ENCODE measurements at places on chromosomes 13 and 19.

DNA sequence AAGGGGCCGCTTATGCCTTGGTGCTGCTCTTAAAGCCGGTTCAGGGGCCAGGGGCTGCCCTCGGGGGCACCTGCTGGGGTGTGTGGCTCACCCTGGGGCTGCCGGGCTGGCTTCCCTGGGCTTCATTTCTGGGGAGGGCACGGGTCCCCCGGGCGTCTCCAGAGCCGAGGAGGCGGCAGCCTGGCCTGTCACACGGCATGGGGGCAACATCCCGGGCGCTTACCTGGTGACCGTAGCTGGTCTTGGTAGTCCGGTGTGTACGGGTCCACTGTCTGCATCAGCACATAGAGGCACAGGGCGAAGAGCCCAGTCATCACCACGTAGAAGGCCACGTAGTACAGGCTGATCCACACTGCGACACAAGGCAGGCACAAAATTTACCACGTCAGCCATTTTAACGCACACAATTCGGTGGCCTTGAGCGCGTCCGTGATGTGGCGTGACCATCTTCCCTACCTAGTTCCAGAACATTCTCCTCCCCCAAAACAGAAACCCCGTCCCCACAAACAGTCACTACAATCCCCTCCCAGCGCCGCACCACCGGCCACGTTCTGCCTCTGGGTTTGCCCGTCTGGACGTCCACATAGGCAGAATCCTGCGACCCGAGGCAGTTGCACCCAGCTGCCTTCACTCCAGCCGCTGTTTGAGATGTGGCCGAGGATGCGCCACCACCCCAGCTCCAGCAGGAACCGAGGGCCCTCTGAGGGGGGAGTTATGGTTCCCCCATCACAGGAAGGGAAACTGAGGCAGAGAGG, 3.2 kb downstream of the ATP4B start:
- DNase-seq, result no peak

- no peak for DNase-seq
Measured at GRCh38 chr13:113445791-113446487, 7.3 kb downstream of the ADPRHL1 start.

DNA sequence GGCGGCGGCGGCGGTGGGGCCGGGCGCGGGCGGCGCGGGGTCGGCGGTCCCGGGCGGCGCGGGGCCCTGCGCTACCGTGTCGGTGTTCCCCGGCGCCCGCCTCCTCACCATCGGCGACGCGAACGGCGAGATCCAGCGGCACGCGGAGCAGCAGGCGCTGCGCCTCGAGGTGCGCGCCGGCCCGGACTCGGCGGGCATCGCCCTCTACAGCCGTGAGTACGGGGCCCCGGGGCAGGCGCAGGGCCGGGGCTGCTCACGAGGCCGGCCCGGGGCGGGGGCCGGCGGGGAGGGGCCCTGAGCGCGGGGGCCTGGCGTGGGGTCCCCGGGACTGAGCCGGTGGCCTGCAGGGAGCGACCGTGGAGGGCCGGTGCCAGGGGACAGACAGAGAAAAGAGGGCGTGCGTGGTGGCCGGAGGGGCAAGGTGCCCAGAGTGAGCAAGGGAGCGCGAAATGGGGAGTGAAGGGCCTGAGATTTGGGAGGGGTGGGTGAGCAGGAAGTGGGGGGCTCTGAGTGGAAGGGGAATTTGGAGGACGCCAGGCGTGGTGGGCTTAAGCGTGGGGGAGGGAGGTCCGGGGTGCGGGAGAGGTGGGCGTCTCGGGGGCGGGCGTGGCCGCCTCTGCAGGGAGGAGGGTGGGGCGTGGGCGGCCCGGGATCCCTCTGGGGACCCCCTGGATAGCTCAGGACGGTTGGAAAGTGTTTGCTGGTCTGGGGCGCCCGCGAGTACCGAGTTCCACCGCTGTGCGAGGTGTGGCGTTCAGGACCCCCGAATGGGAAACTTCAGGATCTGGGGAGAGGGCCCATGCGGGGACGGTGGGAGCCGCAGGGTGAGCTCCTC, 575 bp downstream of the CARM1 start:
- peak; percentile 33 for DNase-seq

- no peak for DNase-seq
Measured at GRCh38 chr19:5588441-5588840, 20.7 kb upstream of the TINCR start.

DNA sequence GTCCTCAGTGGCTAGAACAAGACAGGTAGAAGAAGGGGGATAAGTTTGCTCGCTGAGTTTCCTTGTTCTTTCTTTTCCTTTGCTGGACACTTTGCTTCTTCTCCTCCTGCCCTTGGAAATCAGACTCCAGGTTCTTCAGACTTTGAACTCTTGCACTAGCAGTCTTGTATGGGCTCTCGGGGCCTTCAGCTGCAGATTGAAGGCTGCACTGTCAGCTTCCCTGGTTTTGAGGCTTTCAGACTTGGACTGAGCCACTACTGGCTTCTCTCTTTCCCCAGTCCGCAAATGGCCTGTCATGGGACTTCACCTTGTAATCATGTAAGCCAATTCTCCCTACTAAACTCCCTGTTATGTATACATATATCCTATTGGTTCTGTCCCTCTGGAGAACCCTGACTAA, 379.8 kb downstream of the NDFIP2 start:
- DNase-seq, result no peak

GRCh38 chr19:6723738-6724137, 3.3 kb upstream of the C3 start:
- DNase-seq, result no peak

DNA sequence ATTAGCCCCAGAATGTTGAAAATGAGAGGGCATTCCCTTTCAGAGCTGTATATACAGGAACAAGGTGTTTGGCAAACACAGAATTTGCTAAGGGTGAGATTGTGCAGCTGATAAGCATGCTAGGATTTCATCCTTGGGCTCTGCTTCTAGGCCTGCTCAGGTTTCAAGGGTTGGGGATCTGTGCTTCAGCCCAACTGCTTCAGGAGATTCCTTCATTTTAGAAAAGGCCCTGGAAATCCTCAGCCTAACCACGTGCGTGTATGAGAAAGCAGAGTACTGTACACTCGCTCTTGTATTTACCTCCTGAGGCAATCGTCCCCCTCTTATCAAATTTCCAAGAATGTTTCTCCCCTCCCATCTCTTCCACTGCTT, 291.6 kb upstream of the ARGLU1 start:
- no peak for DNase-seq

DNA sequence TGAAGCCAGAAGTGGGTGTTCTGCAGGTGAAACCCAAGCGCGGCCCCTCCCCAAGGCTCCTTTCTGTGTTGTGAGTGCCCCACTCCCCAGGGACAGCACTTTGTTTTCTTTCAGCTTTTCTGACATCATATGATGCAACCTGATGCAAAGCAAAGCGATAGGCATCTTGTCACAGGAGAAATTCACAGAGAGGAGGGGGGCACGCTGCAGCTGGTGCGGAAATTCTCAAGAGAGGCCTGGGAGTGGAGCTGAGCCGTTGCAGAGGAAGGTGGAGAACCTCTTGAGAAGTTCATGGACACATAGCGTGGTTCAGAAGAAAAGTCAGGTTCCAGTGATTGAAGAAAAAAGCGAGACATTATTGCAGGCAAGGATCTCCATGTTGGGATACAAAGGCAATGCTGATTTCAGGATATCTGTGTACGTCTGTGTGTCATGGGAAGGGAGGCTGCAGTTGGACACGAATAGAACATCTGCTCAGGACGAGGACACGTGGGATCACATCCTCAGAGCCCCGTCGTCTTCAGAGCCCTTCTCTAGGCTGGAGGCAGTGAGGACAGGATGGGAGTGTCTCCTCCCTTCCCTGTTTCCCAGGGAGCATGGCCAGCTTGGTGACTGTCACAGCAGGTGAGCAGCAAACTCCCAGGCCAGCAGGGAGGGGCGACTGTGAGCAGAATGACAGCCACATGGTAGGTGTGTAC, 79.2 kb downstream of the IRS2 start:
- no peak for DNase-seq

DNA sequence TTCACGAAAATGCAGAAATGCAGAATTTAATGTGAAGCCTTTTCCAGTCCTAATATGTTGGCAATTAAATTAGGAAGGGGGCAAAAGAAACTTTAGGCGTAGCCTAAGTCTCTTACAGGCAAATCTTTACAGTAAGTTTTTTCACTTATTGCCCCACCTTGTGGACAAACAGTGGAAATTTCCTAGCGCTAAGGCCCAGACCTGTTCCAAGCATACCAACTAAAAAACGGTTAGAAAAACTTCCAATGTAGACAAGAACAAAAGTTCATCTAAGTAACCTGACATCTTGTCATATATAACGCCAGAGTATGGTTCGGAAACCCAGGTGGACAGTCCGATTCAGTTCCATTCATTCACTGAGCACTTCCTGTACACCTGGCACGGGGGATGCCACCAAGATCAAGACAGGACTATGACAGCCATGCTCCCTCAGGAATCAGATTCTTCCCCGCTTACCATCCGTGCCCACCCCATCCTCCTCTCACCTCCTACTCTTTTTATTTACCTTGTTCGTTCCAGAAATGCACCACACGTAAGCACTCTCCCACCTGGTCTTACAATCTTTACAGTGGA, 4.9 kb downstream of the ZAR1L start:
- DNase-seq, result no peak

DNA sequence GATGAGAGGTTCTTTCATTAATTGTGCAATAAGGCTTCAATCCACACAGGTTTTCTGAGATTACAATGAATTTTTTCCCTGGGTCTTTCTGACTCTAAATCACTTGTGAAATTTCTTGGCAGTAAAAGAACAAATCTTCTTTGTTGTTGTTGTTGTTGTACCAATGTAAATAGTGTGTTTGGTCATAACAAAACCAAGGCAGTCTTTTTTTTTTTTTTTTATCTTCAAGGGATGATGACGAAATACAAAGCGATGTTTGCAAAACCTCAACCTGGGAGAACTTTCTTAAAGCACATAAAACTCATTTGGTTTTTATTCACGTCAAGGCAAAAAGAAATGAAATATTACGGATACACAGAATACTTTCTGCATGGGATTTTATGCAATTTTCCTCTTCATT, 462.0 kb downstream of the LIG4 start:
- DNase-seq, result no peak

DNA sequence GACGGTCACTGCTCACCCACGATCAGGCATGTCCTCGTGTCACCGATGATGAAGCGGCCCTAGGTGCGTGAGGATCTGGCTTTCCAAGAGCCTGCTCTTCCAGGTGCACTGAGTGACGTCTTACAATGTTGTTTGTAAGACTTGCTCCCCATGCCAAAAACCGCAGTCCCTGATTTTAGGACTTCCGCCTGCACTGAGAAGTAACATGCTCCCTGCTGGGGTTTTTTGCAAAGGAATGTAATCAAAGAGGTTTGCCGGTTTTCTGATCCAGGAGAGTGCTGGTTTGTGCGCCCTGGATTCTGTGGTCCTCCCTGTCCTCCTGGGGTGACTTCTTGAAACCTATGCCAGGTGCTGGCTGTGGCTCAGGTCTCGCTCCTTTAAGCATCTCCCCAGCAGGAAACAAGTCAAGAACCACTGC, 38.8 kb downstream of the MYO9B start:
- DNase-seq, result no peak

DNA sequence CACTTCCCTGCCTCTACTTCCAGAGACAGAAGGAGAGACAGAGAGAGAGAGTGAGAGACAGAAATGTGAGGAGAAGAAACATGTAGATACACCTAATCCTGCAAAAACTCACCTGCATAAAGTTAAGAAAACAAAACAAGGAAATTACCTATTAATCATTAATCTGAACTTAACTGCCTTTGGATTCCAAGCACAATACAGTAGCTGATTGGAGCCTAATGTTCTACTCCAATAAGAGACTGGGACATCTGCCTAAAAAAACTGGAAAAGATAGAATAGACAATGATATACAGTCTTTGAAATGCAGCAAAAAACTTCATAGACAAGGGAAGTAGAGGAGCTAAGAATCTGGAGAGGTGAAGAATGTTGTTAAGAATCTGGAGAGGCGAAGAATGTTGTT, 910.2 kb upstream of the SLC10A2 start:
- no peak for DNase-seq

- no peak for DNase-seq
Measured at GRCh38 chr13:73876323-73876722, 257.9 kb downstream of the KLF12 start.

DNA sequence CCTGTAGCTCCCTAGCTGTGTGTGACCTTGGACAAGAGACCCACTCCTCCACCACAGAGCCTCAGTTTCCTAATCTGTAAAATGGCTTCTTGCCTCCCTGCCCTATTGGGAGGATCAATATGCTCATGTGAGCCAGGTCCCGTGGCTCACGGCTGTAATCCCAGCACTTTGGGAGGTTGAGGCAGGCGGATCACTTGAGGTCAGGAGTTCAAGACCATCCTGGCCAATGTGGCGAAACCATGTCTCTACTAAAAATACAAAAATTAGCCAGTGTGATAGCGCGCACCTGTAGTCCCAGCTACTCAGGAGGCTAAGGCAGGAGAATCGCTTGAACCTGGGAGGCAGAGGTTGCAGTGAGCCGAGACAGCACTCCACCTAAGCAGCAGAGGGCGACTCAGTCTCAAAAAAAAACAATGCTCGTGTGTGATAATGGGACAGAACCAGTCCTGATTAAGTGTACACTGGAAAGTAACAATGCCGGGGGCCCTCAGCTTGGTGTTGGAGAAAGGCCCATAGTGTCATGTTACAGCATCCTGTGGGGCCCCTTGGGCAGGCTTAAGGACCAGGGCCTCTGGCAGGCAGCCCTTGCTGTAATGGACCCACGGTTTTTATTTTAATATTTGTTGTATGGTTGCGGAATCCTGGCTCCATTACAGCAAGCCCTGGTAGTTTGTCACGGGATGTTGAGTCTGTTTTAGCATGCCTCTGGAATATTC, 6.8 kb downstream of the RPS11 start:
- peak; percentile 72 for DNase-seq

- DNase-seq, result no peak
Measured at GRCh38 chr19:39845584-39845932, 621 bp downstream of the FBL start.

DNA sequence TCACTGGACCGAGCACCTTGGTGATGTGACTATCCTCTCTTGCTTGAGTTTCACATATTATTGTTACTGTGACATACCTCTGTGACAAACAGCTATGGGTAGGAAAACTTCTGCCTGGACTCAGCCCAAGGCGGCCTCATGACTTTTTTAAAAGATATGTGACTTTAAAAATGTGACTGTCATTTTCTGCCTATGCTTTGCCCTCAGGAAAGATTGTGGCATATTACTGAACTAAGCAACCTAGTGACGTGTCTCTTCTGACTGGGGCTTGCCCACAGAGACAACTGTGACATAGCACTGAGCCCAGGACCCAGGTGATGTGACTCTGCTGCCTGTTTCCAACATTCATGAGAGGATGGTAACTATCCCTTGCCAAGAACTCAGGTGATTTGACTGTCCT, 84.8 kb downstream of the ZNF728 start:
- no peak for DNase-seq

DNA sequence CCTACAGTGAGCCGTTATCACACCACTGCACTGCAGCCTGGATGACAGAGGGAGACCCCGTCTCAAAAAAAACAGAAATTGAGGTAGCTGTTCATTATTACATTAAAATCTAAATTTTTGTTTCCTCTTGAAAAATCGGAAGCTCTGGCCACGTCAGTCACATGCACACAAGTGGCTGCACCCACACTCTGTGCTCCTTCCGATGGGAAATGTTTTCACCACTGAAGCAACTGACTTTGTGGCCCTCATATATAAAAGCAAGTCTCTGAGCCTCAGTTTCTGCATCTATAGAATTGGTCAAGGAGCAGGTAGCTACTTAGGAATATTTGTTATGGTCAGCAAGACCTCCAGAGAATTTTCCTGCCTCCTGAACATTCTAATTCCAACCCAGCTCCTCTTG, 4.5 kb downstream of the LRRC25 start:
- DNase-seq, result no peak

- DNase-seq, result peak; percentile 13
Measured at GRCh38 chr19:22052644-22053013, 345 bp downstream of the ZNF257 start.
